ENCODE measurements at places on chromosomes 5 and 9.

DNA sequence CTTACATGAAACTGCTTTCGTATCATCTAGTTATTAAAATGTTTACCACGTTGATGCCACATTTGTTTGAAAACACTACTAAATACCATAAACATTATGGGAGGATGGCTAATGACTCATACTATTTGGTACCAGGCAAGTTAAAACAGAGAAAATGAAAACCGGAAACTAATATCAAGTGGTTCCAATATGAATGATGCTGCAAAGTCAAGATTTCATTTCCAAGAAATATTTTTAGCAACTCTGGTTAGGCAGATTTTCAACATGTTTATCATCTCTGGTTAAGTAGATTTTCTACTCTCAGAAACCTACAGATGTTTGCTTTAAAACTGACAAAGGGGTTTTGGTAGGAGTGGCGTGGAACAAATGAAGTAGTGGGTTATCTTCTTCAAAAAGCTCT, 4.9 kb upstream of the F2R start:
- no peak for DNase-seq

DNA sequence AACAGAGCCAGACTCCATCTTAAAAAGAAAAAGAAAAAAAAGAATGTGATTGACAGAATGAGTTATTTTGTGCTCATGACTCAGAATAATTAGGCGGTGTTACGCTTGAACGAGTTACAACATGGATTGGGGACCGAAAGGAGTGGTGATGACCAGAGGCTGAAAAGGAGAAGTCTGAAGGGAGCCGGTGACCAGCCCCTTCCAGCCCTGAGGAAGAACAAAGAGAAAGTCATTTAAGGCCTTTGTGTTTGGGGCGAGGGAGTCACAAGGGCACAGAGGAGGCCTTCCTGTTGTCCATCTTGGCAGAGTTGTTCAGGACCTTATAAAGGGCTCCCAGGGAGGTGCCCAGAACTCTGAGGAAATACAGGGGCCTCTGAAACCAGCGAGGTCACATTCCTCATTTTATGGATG, 131.6 kb downstream of the GOLPH3 start:
- DNase-seq, result no peak

- no peak for DNase-seq
Measured at GRCh38 chr5:128469912-128470311, 68.1 kb downstream of the FBN2 start.

GRCh38 chr5:127589309-127590030, 59.4 kb upstream of the CTXN3 start:
- no peak for DNase-seq

DNA sequence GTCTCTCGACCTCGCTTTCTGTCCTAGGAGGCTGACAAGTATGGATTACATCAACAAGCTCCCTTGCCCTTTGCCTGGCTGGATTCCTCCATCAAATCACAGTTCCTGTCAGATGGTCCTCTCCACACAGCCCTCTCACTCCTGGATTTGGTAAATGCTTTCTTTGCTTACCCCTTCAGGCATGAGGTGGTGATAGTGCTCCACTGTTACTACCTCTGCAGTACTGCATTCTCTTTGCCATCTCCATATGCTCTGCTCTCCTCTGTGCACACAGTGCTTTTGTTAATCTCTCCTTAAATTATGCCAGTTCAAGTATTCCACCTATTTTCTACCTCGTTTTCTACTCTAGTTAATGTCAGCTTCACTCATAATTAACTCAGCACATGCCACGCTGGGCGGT, 279.2 kb downstream of the DMAC1 start:
- DNase-seq, result no peak

GRCh38 chr5:43019614-43020398, 20.3 kb downstream of the ANXA2R start:
- peak; percentile 90 for DNase-seq

- DNase-seq, result peak; percentile 85
Measured at GRCh38 chr9:25678147-25678666, at the start of gene TUSC1. TSS of gene TUSC1 (minus strand) at chr9:25678444. CDS start at chr9:25678312, 132 bp downstream.

GRCh38 chr9:77604316-77604715, 43.8 kb downstream of the GNA14 start:
- no peak for DNase-seq

GRCh38 chr9:18753904-18754303, 279.1 kb downstream of the SAXO1 start:
- no peak for DNase-seq

GRCh38 chr5:172342918-172343317, 59.4 kb upstream of the UBTD2 start:
- no peak for DNase-seq

DNA sequence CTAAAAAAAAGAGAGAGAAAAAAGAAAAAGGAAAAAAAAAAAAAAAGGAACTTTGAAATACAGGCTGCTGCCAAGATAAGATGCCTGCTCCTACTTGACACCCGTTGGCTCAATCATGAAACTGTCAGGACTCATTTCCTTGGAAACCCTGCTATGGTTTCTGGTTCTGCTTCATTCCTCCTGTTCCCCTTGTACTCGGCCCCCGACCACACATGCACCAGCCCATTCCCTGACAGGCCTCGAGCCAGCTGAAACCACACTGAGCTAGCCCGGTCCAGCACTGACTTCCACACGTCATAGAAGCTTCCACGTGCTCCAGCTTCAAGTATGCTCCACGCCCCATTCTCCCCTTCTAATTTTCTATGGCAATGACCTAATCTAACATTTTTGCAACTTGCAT, 93.2 kb downstream of the MYO10 start:
- DNase-seq, result no peak

DNA sequence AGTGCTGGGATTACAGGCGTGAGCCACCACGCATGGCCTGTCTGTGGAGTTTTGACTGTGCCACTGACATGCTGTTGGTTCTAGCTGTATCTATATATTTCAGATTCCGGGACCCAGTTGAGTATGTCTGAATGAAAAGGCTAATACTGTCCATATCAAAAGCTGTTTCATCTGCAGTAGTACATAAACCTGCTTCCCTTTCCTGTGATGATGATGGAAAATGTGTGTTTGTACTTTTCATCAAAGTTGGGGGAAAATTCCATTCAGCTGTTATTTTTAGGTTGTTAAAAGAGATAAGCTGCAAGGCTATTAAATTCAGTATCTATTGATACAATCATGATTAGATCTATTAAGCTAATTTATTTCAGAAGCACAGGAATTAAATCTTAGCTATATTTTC, 237.6 kb upstream of the ADAMTSL1 start:
- no peak for DNase-seq

DNA sequence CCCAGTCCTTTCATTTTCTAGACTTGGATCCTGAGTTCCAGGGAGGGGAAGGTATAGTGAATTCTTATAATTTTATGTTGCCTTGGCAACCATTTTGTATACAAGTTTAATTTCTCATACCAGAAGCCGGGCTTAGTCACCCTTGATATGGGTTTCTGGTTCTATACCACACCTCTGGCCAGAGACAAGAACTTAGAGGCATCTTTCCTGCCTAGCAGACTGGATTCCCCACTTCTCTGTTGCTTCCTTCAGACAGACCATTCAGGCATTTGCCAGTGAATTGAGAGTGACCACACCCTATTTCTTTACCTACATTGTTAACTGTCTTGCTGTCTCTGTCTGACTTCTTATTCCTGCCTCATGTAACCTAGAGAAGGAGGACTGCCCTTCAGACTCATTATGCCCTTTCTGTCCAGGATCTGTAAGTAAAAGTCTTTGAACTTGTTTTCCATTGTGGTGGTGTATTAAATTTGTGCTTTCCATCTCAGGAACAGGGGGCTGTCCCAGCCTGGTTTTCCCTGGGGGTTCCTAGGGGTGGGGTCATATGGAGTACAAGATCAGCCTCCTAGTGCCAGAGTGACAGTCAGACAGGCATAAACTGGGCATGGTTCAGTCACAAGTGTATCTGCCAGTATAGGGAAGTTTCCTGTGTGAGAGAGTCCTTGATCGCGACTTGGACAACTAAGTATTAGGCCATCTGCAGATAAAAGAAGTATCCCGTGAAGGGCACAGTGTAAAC, 27.4 kb downstream of the TNFSF8 start:
- peak; percentile 31 for DNase-seq

DNA sequence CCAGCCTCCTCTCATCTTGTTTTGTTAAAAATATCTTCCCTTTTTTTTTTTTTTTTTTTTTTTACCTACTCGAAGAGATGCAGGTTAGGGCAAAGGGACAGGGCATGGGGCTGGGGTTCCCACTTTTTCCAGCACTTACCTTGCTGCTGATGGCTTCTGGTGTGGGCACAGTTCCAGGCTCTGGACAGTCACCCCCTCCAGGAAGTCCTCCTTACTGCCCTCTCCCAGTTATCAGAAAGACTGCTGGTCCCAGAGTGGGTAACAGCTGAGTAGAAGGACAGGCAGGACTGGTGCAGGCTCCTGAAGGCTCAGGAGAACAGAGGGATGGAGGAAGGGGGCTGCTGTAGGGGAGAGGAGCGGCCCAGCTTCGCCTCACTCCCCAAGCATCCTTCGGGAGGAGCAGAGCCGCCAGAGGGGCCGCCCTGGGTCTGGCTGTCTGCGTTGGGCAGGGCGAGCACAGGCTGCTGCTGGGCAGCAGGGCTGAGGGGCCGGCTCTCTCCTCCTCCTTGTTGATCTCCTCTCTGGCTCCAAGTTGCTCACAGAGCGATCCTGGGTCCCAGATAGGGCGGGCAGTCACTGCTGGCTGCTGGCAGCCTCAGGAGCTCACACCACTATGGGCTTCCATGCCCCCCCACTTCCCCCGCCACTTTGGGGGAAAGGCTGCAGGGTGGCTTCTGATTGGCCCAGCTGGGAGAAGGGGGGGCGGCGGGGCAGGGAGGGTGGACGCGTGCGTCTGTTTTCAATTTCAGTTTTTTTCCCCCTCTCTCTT, at the start of gene PDGFRB:
TSS of gene PDGFRB (minus strand) at position 588 of the 769 bp plus-strand sequence. CDS start 18,798 bp downstream, outside the sequence.
- peak; percentile 90 for DNase-seq

GRCh38 chr5:13740471-13740870, 204.0 kb downstream of the DNAH5 start:
- no peak for DNase-seq

DNA sequence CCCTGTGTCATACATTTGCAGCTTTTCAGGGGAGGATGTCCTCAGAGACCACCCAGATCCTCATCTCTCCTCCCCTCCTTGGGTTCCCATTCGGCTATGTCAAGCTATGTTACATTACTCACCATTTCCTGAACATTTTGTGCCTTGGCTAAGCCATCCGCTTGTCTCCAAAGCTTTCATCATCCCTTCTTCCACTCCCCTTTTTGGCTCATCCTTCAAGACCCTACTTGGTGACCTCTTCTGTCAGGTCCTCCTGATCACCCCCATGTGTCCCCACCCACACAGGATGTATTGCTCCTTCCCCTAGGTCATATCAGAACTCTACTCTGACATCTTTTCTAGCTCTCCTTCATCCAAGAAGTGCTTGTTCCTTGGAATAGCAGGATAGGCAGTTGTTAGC, 81.8 kb downstream of the BOD1 start:
- DNase-seq, result no peak

DNA sequence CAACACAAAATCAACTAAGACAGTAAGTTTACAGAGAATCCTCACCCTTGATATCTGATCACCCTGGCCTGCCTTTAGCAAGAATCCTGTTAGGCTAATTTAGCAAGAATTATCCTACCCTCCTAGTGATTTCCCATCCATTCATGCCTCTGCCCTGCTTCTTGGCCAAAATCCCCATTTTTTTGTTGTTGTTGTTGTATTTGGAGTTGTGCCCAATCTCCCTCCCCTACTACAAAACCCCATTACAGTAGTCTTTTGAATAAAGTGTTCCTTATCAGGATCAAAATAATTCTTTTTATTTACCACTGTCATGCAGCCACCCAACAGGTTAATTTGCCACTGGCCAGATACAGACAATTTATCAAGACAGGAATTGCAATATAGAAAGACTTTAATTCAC, 58.5 kb upstream of the CLINT1 start:
- DNase-seq, result no peak

GRCh38 chr9:90102292-90102901, 497.6 kb downstream of the GADD45G start:
- DNase-seq, result peak; percentile 86

DNA sequence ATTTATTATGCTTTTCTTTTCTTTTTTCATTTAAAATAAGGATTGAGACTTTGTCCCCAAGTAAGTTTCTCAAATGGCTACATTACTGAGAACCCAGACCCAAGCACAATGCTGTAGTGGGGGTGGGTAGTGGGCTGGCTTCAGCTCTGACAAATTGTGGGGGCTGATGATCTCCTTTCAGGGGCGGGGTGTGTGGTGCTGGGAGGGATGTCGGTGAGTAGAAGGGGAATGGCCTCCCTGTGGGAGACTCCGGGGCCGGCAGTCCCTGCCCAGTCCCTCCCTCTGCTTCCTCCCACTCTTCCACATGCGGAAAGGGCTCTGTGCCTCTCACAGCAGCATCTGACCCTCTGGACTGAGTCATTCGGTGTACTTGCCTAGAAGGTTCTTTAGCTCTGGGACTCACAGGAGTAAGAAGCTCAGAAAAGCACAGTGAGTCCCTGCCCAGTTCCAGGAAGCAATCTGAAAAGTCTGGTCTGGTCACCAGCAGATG, 14.3 kb downstream of the CD180 start:
- peak; percentile 89 for DNase-seq

DNA sequence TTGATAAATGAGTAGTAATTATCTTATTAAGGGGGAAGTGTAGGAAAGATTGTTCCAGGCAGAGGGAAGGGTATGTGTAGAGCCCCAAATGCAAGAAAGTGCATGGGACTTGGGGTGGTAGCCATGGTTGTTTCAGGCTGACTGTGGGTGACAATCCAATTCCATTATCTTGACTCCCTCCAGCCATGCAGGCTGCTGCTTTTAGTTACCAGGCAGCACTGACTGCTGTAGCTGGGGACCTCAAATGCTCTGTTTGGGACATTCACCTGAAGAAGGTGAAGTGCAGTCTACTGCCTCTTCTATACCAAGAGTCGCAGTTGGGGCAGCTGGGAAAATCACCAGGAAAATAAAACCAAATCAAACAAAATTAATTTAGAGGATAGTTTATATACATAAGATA, 102.4 kb upstream of the NR3C1 start:
- DNase-seq, result no peak

DNA sequence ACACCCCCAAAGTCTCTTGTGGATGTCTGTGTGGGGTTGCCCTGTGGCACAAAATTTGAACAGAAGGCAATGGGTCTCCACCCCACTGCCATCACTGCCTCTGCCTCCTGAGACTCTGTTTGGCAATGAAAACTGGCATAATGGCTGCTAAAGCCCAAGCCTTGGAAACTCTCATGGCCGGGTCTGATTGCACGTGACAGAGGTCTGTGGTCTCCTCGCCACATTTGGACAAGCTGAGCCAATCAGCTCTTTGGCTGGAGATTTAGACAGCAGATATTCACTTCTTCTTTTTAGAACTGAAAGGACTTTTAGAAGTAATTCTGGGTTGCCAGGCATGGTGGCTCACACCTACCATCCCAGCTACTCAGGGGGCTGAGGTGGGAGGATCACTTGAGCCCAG, 5.5 kb downstream of the GGTA1 start:
- DNase-seq, result no peak

- DNase-seq, result peak; percentile 81
Measured at GRCh38 chr5:31825518-31826068, 186.7 kb downstream of the PDZD2 start.

GRCh38 chr5:180350711-180351465, 2.2 kb downstream of the GFPT2 start:
- no peak for DNase-seq

Data from astrocyte of the spinal cord (primary cell).